ENCODE measurements at places on chromosomes 13 and 19. TPM values are rescaled to one million over a fixed set of nuclear protein-coding genes. Genes with fewer than 3 reads are reported as not detected.

Gene KLK14
- total RNA-seq = 0.32 TPM

Gene KIR2DL3
- total RNA-seq = not detected

Gene DCLK1
- not detected for total RNA-seq

Gene ADGRE3
- total RNA-seq = 0.15 TPM

Gene KPNA3
- 19.1 TPM for total RNA-seq

Gene SLC17A7
- total RNA-seq = not detected

Gene FARSA
- total RNA-seq = 28.3 TPM

Gene RPS28
- 3,198 TPM for total RNA-seq

Gene CDX2
- total RNA-seq = not detected

- H3K4me3 ChIP-seq = no peak overlapping the region
- no peak overlapping the region for H3K27ac ChIP-seq
- peaks cover 10% of the 10 kb centered on the region for H3K4me1 ChIP-seq
- no peak for DNase-seq
Observed at GRCh38 chr19:43634872-43635560, 4.6 kb downstream of the CADM4 start.

- H3K4me3 ChIP-seq = no peak overlapping the region
- no peak overlapping the region for H3K27ac ChIP-seq
- H3K4me1 ChIP-seq = no peaks in the 10 kb centered on the region
- DNase-seq = no peak
- peaks cover 8% of the 10 kb centered on the region for H3K27me3 ChIP-seq
Observed at GRCh38 chr19:57671124-57671895, 2.6 kb downstream of the ZSCAN4 start.

GRCh38 chr13:34701919-34702318 is 240.2 kb upstream of the NBEA start:
- H3K4me3 ChIP-seq = no peak overlapping the region
- no peaks in the 10 kb centered on the region for H3K27me3 ChIP-seq
- H3K4me1 ChIP-seq = no peaks in the 10 kb centered on the region
- no peak for DNase-seq
- no peaks in the 10 kb centered on the region for H3K36me3 ChIP-seq

GRCh38 chr19:30757837-30758617 is 385.8 kb downstream of the ZNF536 start:
- no peak overlapping the region for H3K27ac ChIP-seq
- H3K4me3 ChIP-seq = no peak overlapping the region
- no peaks in the 10 kb centered on the region for H3K36me3 ChIP-seq

DNA sequence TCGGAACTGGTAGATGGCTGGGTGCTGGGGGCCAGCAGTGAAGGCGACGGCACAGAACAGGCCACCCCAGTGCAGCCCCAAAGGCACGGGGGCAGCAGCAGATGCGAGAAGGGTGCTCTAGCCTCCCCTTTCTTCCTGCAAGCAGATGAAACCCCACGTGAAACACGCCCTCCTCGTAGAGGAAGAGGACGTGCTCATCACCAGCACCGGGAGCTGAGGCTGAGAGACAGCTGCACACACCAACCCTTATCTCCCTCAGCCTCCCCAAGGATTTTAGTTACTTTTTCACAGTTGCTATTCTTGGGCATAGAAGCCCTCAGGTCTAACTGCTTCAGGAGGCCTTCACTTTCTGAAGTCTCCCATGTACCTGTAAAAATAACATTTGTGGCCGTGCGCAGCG is 11.9 kb downstream of the ZNF787 start:
- no peak for DNase-seq
- H3K27me3 ChIP-seq = no peaks in the 10 kb centered on the region
- H3K36me3 ChIP-seq = no peaks in the 10 kb centered on the region

- peaks cover 3% of the 10 kb centered on the region for H3K4me1 ChIP-seq
- no peak for DNase-seq
- H3K27ac ChIP-seq = no peak overlapping the region
- peaks cover 2% of the 10 kb centered on the region for H3K36me3 ChIP-seq
Observed at GRCh38 chr13:41707194-41707821, 250.0 kb downstream of the RGCC start.

DNA sequence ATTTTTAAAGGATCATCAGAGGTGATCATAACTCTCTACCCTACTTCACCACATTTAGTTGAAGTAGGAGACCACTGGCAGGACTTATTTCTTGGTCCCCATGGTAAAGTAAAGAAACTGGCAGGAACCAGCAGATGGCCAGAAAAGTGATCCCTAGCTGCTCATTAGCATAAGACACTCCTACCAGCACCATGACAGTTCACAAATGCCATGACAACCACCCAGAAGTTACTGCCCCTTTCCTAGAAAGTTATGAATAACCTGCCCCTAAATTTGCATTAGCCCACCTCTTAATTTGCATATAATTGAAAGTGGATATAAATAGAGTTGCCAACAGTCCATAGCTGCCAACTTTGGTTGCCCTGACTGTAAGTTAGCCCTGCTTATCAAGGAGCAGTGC is 18.4 kb upstream of the RUBCNL start:
- no peak overlapping the region for H3K4me3 ChIP-seq
- H3K27ac ChIP-seq = no peak overlapping the region
- no peak for DNase-seq
- H3K4me1 ChIP-seq = peaks cover 11% of the 10 kb centered on the region

GRCh38 chr19:42480335-42481095 is 37.8 kb upstream of the CXCL17 start:
- no peaks in the 10 kb centered on the region for H3K27me3 ChIP-seq
- peaks cover 21% of the 10 kb centered on the region for H3K4me1 ChIP-seq
- no peak for DNase-seq
- H3K4me3 ChIP-seq = peak overlapping the region; percentile 78
- H3K27ac ChIP-seq = peak overlapping the region; percentile 77
- no peaks in the 10 kb centered on the region for H3K36me3 ChIP-seq

- no peak overlapping the region for H3K27ac ChIP-seq
- H3K4me3 ChIP-seq = no peak overlapping the region
- H3K27me3 ChIP-seq = peaks cover 31% of the 10 kb centered on the region
- H3K36me3 ChIP-seq = peaks cover 9% of the 10 kb centered on the region
Observed at GRCh38 chr13:95386370-95386769, 85.1 kb upstream of the ABCC4 start.

DNA sequence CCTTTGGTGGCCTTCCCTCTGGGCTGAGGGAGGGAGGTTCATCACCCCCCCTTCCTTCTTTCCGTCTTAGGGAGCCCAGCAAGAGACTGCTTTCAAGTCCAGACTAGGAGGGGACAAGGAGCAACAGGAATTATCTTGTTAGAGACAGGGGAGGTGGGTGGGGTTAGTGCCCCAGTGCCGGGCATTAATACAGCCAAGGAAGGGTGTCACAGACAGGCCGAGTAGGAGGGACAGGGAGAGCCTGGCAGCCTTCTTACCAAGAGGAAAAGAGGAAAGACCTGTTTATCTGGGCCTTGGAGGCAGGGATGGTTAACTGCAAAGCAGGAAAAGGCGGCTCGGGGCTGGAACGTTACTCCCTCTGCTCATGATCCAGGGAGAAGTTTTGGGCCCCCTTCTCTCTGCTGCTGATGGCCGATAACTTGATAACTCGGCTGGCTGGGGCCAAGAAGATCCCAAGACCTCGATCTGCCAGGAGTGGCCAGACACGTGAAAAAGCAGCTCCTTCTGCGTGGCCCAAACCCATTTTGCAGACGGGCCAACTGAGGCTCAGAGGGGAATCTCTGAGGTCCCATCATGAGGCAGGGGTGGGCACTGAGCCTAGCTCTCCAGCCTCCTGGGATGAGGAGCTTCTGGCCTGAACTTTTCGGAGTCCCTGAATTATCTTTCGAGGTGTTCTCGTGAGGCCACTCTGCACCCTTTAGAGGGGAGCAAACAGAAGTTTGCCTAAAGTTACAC is 79.3 kb downstream of the PTPRS start:
- DNase-seq = no peak
- H3K4me1 ChIP-seq = peaks cover 2% of the 10 kb centered on the region
- H3K36me3 ChIP-seq = peaks cover 2% of the 10 kb centered on the region
- no peak overlapping the region for H3K4me3 ChIP-seq
- peaks cover 11% of the 10 kb centered on the region for H3K27me3 ChIP-seq

DNA sequence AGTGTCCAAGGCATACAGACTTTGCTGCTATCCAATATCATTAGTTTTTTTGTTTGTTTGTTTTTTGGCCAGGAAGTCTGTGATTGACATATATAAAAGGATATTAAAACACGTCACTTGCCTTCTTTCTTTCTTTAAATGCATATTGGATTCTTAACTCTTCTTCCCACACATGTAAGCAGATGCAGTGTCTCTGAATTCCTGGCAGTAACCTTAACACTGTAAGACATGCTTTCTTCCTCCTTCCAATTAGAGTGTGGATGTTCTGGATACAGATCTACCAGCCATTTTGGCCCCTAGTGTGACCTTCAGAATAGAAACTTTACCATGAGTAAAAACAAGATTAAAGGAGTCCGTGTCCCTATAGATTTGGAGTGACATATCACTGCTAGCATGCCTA is 967.4 kb upstream of the PRR20A start:
- no peaks in the 10 kb centered on the region for H3K27me3 ChIP-seq
- H3K36me3 ChIP-seq = no peaks in the 10 kb centered on the region
- no peak for DNase-seq
- H3K27ac ChIP-seq = no peak overlapping the region

DNA sequence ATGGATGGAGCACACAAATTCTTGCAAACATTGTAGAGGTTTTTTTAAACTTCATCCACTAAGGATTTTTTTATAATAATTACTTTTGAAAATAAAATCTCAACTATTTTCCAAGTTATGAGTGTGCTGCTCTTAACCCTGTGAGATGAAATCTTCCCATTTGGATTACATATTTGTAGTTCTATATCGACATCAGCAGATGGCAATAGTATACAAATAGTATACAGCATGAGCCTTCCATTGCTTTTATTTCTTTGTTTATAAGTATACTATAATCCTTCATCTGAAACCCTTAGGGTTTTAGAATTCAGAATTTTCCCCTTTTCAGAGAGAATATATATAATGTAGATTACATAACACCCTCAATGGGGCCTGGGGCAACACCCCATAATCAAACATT is 70.5 kb downstream of the GJA3 start:
- H3K27ac ChIP-seq = no peak overlapping the region
- H3K27me3 ChIP-seq = no peaks in the 10 kb centered on the region
- no peak for DNase-seq
- H3K4me1 ChIP-seq = peaks cover 2% of the 10 kb centered on the region
- no peaks in the 10 kb centered on the region for H3K36me3 ChIP-seq

DNA sequence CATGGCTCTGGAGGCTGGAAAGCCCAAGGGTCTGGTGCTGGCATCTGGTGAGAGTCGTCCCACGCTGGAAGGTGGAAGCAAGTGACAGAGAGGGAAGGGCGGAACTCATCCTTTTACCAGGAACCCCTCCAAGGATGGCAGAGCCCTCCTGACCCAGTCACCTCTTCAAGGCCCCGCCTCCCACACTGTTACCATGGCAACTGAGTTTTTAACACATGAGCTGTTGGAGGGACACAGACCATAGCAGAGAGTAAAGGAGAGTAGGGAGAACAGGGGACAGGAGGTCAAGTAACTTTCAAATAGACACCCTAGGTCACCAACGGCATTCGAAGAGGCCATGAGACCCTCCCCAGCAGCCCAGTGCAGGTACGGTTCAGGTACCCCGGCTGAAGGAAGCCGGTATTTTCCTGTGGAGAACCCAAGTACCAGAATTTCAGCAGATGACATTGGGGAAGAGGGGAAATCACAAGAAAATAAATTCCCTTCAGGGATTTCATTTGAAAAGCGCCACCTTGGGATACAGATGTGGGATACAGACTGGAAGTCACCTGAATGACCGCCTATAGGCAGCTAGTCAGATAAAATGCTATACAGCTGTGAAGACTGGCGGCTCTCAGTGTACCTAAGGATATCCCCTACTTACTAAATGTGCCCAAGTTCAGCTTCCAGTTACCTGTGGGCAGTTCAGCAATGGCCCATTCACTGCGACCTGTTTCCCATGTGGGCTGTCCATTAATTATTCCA is 8.0 kb downstream of the IL17D start:
- no peak for DNase-seq
- H3K27me3 ChIP-seq = peaks cover 38% of the 10 kb centered on the region
- no peak overlapping the region for H3K4me3 ChIP-seq
- H3K4me1 ChIP-seq = peaks cover 4% of the 10 kb centered on the region
- no peaks in the 10 kb centered on the region for H3K36me3 ChIP-seq
- H3K27ac ChIP-seq = no peak overlapping the region

GRCh38 chr13:38685974-38686576 is 802 bp upstream of the FREM2 start:
- peak overlapping the region; percentile 13 for H3K4me3 ChIP-seq
- no peaks in the 10 kb centered on the region for H3K4me1 ChIP-seq
- DNase-seq = no peak
- H3K36me3 ChIP-seq = no peaks in the 10 kb centered on the region
- no peak overlapping the region for H3K27ac ChIP-seq
- H3K27me3 ChIP-seq = peaks cover 23% of the 10 kb centered on the region

- DNase-seq = no peak
- no peak overlapping the region for H3K4me3 ChIP-seq
- H3K27me3 ChIP-seq = no peaks in the 10 kb centered on the region
Observed at GRCh38 chr13:45174478-45174877, 26.4 kb downstream of the KCTD4 start.

DNA sequence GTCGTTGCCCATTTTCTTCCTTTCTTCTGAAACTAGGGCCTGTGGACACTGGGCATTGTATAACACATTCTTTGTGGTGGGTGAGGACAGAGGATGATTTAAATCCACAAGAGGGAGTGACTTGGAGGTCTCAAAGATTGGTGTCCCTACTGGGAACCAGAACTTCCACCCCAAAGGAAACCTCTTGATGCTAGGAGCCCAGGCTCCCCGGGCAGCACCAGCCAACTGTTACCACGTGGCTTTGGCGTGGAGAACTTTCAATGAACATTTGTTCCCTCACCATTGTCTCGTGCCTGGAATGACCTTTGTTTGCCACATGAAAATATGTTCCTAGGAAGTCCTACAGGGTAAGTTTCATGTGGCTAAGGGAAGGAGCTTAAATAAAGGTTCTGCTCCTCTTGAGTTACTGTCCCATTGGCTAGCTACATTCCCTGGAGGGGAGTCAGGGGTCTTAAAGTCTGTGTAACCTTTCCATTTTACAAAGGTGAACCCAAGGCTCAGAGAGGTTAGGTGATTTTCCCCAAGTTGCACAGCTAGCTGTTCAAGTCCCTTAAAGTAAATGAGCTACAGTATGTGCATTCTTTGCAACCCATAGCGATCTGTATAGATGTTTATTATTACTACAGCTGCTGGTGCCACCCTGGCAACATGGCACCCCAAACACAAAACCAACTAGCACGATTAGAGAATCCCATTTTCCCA is 5.0 kb upstream of the CDX2 start:
- no peak for DNase-seq
- peaks cover 19% of the 10 kb centered on the region for H3K4me1 ChIP-seq
- H3K4me3 ChIP-seq = no peak overlapping the region
- peaks cover 82% of the 10 kb centered on the region for H3K27me3 ChIP-seq

Data from T-helper 17 cell (primary cell).